Endothelial cell (in vitro differentiated cells): ENCODE measurements at places on chromosomes 12 and 14. TPM values are rescaled to one million over a fixed set of nuclear protein-coding genes. Genes with fewer than 3 reads are reported as not detected.

- no peak for DNase-seq
These were observed 8.0 kb downstream of the CACNA2D4 start for GRCh38 chr12:1910468-1910867.

- no peak for DNase-seq
These were observed 9.3 kb downstream of the ZFHX2 start for GRCh38 chr14:23542261-23542660.

DNA sequence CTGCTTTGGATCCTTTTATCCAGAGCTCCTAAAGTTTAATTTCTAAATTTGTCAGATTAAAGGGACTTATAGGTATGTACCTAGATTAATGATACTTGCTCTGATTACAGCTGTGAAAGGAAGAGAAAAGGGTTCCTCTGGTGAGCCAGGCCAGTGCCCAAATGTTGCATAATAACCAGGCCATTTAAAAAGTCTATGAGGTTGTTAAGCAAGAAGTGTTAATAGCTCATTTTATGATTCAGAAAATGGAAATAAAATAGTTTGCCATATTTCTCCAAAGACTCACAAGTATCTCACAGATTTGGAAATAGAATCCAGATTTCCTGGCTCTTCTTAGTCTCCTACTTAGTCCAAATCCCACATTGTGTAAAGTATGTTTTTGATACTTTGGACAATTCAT, 67.6 kb downstream of the SLC38A6 start:
- DNase-seq: no peak

GRCh38 chr14:33527023-33527634, 423.7 kb downstream of the EGLN3 start:
- no peak for DNase-seq

Gene CLEC7A
- total RNA-seq: not detected

Gene DDX23
- total RNA-seq: 96.2 TPM

GRCh38 chr12:25058658-25059058, 109.8 kb upstream of the BCAT1 start:
- DNase-seq: no peak

DNA sequence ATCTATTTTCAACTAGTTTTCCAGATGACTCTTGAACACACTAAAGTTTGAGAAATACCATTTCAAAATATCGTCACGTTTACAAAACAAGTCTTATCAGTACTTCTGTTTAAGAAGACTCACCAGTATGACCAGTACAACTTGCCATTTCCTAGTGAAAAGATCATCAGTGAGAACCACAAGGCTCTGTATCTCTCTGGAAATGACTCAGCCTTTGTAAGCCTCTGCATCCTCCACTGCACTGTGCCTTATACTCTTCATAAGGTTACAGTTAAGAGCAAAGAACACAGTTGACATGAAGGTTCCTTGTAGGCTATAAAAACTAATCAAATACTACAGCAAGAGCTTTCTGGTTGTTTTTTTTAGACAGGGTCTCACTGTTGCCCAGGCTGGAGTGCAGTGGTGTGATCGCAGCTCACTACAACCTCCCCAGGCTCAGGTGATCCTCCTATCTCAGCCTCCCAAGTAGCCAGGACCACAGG, 5.7 kb upstream of the VTI1B start:
- DNase-seq: no peak

Gene LBHD2
- total RNA-seq: not detected

DNA sequence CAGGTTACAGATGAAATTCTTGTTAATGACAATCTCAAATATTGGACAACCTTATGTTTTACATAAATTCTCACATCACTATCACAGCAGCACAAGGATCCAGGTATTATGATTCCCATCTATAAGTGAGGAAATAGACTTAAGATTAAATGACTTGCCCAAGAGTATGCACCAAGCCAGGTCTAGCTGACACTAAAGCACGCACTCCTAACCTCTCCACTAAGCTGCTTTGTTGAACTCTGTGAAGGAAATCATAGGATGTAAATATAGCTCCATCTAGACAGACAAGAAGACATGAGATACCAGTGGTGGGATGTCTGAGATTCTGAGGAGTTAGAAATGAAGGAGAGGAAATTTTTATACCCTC, 87.9 kb downstream of the PHLDA1 start:
- no peak for DNase-seq

Gene PTGER2
- not detected for total RNA-seq
